ENCODE measurements at places on chromosomes 6 and 20.

- DNase-seq = no peak
Observed at GRCh38 chr6:115540077-115540869, 520.4 kb downstream of the FRK start.

DNA sequence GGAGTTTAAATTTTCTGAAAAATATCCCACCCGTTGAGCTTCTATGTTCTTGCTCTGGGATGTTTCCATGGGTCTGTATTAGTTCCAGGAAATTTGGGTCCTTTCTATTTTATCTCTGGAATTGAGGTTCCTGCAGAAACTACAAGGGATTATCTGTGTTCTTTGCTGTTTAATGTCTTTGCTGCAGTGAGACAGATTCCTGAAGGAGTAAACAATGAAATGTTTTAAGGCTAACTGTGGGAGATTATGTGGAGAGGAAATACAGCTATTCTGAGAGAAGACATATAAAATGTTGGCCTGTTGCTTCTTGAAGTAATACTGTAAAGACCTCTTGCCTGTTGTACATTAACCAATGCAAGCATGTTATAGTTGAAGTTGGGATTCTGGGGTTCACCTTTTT lies 43.5 kb downstream of the SAMD5 start:
- no peak for DNase-seq

GRCh38 chr20:50001784-50002311 lies 19.1 kb downstream of the SNAI1 start:
- no peak for DNase-seq

- peak; percentile 58 for DNase-seq
Observed at GRCh38 chr20:32017711-32018251, 7.5 kb downstream of the CCM2L start.

GRCh38 chr6:2680264-2680922 lies 70.3 kb downstream of the MYLK4 start:
- no peak for DNase-seq

DNA sequence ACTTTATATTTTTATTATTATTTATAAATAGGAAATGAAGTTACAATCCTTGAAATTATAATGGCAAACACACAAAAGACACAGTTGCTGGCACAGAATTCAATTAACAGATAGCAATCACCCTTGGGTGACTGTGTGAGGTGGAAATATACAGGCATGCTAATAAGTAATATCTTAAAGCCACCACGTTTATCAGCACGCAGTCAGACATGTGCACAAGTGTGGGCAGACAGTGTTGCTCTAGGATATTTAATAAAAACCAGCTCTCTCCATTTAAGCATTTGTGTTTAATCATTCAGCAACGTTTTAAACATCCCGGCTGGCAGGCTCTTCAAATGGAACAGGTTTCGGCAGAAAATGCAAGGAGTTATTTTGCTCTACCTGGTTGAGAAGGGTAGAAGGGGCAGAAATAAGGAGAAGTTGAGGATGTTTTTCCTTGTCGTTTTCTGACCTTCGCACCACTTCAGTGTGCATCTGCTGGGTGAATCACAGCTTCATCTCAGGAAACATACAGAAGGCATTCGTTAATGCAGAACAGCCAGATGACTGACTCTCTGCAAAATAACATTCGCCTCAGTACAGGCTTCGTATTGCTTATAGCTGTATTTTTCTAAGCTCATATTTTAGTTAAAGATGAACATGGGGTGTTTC lies 585.1 kb downstream of the QKI start:
- no peak for DNase-seq

- DNase-seq = no peak
Observed at GRCh38 chr6:40341726-40342125, 245.4 kb downstream of the LRFN2 start.

DNA sequence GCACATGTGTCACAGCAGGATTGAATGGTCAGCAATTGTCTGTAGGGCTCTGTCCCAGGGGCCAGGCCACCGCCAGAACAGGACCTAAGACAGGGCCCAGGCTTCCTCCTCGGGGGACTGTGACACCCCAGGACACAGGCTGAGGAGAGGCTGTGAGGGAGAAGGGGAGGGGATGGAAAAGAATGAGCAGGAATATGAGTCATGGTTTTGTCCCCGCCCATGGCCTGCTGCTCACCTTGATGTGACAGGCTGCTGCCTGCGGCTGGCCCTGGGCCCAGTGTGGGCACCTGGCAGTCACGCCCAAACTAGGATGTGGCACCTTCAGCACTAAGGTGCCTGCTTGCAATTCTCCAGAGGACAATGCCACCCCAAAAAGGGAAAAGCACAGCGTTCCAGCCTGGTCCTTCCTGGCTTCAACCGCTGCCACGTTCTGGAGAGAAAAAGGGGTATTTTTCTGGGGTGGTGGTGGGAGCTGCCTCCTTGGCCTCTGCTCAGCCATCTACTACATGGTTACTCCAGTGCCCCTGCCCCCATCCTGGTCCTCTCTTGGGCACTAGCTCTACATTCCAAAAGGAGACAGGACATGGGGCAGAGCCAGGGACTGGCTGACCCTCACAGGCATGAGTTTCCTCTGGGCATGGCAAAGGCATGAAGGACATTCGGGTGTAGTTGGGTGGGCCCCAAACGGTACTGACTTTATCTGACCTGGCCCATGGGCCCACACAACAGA lies 93.4 kb downstream of the SLC22A23 start:
- no peak for DNase-seq

DNA sequence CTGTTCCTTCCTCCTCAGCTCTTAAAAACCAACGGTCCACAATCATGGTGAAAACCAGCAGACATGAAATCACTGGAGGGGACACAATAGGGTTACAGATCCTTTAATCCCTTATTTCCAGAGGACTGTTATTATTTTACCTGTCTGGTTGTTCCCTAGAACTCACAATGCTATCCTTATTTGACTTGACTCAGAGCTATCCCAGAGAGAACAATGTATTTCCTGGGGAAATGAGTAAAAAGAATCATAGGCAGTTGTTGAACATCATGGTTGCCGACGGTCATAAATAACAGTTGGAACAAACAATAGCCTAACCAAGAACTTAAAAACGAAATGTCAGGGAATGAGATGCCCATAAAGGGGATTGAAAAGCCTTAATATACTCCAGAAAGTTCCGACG lies 9.3 kb downstream of the OR2H1 start:
- DNase-seq = no peak

DNA sequence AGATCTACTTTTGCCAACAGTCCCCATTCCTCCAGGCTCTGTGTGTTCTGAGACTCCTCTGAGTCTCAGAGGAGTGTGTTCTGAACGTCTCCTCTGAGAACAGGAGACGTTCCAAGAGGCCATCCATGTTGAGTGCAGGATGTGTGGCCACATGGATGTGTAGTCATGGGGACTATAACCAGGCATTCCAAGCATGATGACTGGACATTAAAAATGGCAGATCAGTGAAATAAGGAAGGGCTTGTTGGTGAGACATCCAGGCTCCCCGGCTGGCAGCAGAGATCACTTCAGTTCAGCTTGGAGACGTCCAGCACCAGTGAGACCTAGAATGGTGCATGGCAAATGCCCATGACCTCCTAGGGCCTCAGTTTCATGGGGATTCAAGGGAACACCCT lies 34.3 kb upstream of the POU5F1 start:
- no peak for DNase-seq

DNA sequence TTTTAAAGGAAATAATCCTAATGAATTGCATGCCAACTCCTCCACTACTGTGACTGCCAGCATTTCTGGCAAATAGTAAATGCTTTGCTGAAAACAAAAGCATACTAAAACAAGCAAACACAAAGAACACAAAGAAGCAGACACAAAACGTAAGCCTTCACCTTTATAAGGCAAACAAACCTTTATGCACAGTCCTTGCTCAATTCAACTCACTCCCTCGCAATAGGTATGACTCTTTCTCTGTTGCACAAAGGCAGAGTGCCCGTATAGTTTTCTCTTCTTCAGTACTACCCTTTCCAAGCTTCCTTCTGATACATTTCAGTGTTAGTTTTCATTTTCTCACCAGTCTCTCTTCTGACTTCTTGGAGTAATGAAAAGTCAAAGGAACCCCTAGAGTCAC lies 63.9 kb downstream of the PDE10A start:
- no peak for DNase-seq

GRCh38 chr6:150981095-150981494 lies 115.6 kb downstream of the MTHFD1L start:
- no peak for DNase-seq

- no peak for DNase-seq
Observed at GRCh38 chr6:23523771-23524170, 602.2 kb upstream of the NRSN1 start.

GRCh38 chr6:108565893-108566292 lies 5.2 kb downstream of the FOXO3 start:
- DNase-seq = no peak

DNA sequence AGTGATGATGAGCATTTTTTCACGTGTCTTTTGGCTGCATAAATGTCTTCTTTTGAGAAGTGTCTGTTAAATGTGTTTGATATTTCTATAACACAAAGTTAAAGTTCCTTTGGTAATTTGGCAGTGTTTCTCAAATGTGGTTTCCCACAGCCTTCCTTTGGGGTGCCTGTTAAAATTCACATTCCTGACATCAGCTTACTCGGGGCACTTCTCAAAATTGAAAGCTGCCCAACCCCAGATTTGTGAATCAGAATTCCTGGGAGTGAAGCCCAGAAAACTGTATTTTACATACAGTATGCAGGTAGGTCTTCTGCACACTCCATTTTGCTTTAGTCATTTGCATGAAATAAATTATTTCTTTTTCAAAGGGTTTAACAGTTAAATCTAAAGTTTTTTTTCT lies 207.9 kb downstream of the GMPR start:
- no peak for DNase-seq

DNA sequence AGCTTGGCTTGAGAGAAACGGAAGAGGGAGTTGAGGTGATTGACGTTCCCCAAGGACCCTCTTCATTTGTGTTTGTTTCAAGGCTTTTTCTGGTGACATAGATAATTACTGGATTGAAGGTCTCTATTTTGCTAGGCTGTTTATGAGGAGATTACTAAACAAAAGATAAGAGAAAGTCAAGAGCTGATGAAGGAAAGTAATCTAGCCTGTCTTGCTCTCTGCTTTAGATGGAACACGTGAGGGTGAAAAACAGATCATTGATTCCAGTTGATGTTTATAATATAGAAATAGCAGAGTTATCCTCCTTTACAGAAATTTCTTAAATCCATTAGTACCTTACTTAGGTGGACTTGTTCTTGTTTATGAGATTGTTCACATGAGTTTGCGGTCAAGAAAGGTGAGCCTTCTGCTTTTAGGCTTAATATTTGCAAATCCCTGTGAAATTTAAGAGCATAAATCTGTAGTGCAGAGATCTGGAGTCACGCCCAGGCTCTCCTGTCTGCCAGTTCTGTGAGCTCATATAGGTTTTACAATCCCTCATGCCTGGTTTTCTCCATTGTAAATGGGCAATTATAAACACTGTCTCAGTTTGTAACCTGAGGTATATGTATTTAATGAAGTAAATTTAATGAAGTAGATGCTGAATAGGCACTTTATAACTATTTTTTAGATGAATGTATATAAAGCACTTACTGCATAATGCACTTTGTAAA lies 272.8 kb downstream of the NKAIN2 start:
- DNase-seq = no peak

DNA sequence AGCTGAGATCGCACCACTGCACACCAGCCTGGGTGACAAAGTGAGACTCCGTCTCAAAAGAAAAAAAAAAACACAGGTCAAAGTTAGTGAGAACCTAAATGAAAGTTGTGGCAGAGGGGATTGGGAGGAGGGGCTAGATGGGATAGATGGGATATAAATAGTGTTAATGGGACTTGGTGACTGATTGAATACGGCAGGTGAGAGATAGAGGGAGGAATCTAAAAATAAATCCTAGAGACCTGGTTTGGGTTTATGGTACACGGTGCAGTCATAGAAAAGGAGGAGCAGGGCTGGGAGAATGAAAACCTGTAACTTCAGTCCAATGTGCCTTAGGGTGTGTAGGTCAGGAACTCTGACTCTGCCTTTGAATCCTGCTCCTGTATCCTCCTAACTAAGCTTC lies 25.0 kb upstream of the DEK start:
- no peak for DNase-seq

DNA sequence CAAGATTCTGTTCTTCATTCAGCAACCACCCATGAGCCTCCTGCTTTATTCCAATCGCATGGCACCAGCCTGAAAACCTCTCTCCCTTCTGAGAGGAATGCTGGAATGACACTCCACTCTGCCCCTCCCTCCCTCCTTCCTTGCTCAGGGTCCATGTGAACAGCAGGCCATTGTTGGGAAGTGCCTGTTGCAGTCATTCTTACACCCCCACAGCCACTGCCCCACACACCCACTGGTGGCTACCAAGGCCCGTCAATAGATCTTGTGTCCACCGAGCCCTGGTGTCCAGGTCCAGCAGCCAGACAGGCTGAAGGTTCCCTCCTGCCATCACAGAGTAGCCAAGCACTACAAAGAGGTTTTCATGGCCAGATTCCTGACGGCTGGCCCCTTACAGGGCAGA lies 6.5 kb downstream of the PDRG1 start:
- no peak for DNase-seq

GRCh38 chr6:81772741-81773140 lies 20.3 kb upstream of the TENT5A start:
- DNase-seq = no peak

- no peak for DNase-seq
Observed at GRCh38 chr20:50996901-50997865, 25.7 kb downstream of the KCNG1 start.

DNA sequence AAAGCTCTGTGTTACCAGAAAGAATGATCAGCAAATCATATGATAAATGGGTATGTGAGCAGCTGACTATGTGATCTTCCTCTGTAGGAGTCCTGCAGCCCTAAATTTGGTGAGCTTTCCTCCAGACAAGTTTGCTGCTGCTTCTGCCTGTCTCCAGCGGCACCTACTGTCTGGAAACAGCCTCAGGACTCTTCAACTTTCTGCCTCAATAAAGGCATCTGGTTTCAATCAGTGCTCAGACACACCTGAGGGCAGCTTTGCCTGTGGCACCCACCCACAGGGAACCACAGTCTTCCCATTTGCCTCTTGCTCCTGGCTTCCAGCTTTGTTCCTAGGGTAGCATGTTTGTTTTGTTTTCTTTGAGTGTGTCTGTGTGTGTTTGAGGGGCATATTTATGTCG lies 727.9 kb upstream of the MAN1A1 start:
- no peak for DNase-seq

- DNase-seq = no peak
Observed at GRCh38 chr6:33742092-33742491, 4.6 kb downstream of the IP6K3 start.

GRCh38 chr6:168130697-168131371 lies 51.8 kb upstream of the FRMD1 start:
- DNase-seq = no peak

- DNase-seq = no peak
Observed at GRCh38 chr20:34328928-34329677, 25.9 kb upstream of the AHCY start.

Measured in activated CD4-positive, alpha-beta T cell treated with anti-CD3 and anti-CD28 coated beads, Interleukin-2, amount 50 U/mL, for 4 hours (primary cell).